ENCODE measurements at places on chromosomes 1 and 21.

DNA sequence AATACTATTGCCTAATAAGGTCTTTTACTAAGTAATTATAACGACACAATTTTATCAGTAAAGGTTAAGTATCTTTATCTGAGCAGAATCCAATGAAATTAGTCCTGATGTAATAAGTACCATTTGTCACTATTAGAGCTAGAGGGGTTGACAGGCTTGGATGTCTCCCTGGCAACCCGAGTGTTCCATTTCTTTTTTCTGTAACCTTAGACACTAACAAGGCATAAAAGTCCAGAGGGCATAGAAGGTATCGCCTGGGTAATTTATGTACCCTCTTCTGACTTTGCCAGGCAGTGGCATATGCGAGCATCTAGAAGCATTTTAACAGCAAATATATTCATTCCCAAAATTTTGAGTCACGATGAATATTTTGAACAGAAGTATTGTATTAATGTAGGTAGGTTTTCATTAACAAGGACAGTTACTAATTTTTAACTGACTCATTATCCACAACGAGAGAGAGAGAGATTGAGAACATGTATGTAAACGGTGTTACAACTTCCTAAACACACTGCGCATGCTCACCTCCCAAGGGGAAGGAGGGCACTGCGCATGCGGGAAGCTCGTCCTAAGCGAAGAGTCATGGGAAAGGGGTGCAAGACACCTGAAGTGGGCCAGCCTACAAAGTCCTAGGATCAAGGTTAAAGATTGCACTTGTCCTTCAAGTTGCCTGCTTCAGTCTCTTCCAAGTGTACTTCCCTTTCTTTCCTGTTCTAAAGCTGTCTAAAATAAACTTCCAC, 423.9 kb downstream of the DSCAM start:
- no peak for DNase-seq

DNA sequence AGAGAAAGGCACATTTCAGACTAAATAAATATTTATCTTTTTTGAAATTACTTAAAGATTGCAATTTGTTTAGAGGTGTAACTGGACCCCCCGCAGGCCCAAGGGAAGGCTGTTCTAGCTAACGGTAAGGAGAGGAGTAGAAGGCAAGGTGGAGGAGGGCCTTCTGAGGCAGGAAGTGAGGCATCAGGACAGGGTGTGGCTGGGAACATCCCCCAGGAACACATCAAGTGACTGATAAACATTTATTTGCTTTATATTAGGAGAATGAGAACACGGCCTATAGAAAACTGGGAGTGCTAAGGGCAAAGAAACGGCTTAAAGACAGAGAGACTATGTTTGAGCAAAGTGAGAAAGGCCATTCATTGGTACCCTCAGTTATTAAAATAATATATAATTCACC, 23.2 kb downstream of the HIVEP3 start:
- DNase-seq, result no peak

DNA sequence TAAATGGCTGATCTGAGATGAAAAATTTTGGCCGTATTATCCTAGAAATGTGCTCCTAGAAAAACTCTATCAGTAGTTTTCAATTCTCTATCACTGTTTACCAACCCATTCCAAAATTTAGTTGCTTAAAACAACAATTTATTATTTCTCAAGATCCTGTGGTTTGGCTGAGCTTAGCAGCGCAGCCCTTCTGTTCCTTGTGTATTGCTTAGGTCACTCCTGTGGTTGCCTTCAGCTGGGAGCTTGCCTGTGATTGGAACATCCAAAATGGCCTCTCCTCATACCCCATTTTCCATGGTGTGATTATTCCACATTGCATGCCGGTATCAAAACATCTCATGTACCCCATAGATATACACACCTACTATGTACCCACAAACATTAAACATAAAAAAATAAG, 22.8 kb upstream of the STUM start:
- DNase-seq, result no peak

- DNase-seq, result no peak
Measured at GRCh38 chr1:43194509-43194908, 22.4 kb downstream of the CFAP57 start.

DNA sequence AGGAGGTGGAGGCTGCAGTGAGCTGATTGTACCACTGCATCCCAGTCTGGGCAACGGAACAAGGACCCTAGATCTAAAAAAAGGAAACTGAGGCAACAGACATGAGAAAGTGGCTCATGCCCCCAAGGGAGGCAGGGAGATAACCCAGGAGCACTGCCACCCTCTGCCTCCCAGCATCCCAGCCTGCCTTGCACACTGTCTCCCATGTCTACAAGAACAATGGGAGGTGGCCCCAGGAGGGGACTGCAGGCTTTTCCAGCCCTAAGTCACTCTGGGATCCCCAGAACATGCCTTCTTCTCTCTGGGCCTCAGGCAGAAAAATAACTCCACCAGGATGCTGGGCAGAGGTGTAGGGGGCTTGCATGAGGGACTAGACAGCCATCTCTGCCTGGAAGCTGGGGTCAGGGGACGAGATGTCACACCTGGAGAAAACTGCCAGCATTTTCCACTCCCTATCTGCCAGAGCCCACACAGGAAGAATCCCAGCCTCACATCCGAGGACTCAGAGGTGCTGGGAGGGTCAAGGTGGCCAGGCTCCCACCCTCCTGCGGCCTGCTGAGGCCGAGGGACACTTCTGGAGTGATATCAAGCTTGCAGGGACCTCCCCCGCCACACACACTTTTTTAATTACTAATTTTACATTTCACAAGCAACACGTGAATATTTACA, 21.4 kb downstream of the RUNX3 start:
- DNase-seq, result no peak

- no peak for DNase-seq
Measured at GRCh38 chr1:240111558-240111957, 19.9 kb downstream of the FMN2 start.

GRCh38 chr1:161214369-161214768, 726 bp upstream of the FCER1G start:
- no peak for DNase-seq

DNA sequence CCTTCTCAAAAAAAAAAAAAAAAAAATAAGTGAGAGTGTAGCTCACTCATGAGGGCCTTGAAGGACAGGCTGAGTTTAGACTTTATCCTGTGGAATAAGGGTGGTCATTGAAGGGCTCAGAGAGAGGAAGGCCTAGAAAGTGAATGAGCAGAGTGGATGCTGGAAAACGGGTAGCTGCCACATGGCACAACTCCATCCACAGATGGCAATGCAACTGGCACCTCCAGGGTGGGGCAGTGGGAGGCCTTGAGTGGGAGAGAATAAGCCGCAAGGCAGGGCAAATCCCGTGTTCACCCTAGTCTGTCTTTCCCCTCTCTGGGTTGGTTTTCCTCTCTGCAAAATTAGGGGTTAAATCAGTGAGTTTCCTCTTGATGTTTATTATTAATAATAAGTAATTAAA, 3.1 kb downstream of the TNNI1 start:
- DNase-seq, result no peak

- no peak for DNase-seq
Measured at GRCh38 chr1:187987236-187987776, 1158.6 kb downstream of the PLA2G4A start.

- no peak for DNase-seq
Measured at GRCh38 chr1:22814176-22815042, 103.8 kb downstream of the EPHB2 start.

GRCh38 chr1:5989731-5990271, 2.4 kb downstream of the NPHP4 start:
- DNase-seq, result no peak

GRCh38 chr1:14549897-14550620, 48.4 kb upstream of the KAZN start:
- DNase-seq, result no peak

DNA sequence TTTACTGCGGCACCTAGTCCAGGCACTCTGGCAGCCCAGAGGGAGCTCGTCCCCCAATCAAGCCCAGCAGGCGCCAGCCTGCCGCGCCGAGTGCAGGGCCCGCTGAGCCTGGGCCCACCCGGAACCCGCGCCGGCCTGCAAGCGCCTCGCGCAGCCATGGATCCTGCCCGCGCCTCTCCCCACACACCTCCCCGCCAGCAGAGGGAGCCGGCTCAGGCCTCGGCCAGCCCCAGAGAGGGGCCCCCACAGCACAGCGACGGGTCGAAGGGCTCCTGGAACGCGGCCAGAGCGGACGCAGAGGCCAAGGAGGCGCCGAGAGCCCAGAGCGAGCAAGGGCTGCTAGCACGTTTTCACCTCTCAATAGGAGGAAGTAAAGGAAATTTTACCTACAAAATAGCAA, 767.0 kb downstream of the MRPL39 start:
- no peak for DNase-seq

- no peak for DNase-seq
Measured at GRCh38 chr1:3683197-3683596, 30.9 kb downstream of the TP73 start.

GRCh38 chr1:78142736-78143135, 97.0 kb downstream of the GIPC2 start:
- DNase-seq, result no peak

DNA sequence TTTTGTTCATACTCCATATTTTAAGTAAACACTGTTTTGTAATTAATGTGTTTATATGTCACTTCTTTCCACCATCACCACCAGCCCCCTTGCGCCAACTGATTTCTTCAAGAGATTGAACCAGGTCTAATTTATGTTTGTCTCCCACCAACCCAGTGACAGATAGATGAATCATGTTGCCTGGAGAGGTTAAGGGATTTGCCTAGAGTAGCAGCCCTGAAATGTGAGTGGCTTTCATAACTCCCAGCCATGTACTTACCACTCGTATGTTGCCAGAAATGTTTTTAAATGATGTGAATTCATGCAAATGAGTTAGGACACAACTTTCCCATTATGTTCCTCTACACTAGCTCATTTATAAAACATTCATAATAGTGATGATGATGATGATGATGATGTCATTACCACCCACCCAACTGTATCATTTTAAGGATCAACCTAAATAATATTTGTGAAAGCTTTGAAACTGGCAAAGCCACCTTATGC, 86.9 kb downstream of the LRRC8D start:
- DNase-seq, result no peak

- DNase-seq, result no peak
Measured at GRCh38 chr1:47214549-47214948, 17.5 kb downstream of the TAL1 start.

- DNase-seq, result no peak
Measured at GRCh38 chr1:27562534-27563340, 41.2 kb downstream of the AHDC1 start.
